Stimulated activated naive B cell treated with anti-CD40 and anti-IgM and Interleukin-4, amounts not matched to agents 10 μg/mL and 1 μg/mL and 100 μg/mL, for 72 hours (primary cell): ENCODE measurements at places on chromosomes 7 and 10.

GRCh38 chr7:117092785-117093184 is 139.5 kb downstream of the ST7 start:
- DNase-seq: no peak

GRCh38 chr10:126732868-126733267 is 62.4 kb upstream of the C10orf90 start:
- no peak for DNase-seq

DNA sequence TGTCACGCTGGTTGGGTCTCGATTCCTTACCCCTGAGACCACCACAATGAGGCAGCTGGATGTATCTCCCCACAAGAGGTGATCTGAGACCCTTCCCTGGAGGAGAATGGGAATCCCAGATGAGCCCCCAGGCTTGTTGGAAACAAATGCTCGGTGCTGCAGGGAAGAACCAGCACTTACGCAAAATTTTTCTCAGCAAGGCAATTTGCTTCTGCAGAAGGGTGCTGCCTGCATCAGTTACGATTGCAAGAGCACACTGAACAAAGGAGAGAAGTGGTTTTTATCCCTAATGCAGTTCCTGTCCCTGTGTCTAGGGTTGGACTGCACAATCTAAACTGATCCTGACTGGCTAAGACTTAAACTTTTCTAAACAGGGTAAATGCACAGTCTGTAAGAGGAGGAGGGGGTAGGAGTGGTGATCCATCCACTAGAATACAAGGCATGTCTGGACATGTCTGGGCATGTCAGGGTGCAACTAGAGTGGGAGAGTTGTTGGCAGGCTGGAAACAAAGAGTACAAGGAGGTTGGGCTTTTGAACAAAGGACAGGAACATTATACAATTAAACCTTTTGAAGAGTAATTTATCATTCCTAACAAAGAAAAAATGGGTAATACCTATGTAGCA is 114.9 kb upstream of the FAM3C start:
- DNase-seq: no peak

- no peak for DNase-seq
These were observed 38.0 kb upstream of the GPAM start for GRCh38 chr10:112221545-112221944.

DNA sequence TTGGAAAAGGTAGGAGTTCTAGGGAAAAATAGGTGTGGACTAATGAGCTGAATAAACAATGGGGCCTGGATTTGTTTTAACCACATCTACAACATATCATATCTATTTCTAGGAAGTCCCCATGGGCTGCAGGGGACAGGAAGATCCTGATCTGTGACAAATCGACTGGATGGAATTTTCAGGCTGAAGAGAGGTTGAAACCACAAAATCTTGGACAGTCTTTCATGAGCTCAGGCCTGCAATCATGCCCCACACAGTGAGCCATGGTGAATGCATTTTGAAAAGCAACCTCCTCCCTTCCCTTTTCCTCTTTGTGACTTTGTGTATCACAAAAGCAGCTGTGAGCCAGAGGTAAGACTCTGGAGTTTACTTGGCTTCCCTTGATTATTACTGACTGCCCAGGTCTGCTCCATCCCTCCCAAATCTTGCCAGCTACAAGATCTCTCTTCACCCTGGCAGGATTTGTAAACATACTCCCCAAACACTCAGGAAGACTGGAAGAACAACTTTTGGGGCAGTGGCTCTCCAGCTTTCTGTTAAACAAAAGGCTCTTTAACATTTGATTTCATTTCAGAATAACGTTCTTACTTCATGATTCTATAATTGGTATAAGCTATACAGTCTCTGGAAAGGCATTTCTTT is 66.4 kb downstream of the ASAH2B start:
- DNase-seq: no peak

- DNase-seq: no peak
These were observed 62.2 kb downstream of the ARHGAP22 start for GRCh38 chr10:48542471-48543181.
